ENCODE measurements at places on chromosomes 2 and 18.
A peak's percentile ranks its signal among the peaks of the same experiment; 100 is the strongest.

- DNase-seq = no peak
Observed at GRCh38 chr2:120988700-120989511, 253.2 kb downstream of the GLI2 start.

GRCh38 chr2:195494451-195494850, 162.6 kb upstream of the SLC39A10 start:
- DNase-seq = no peak

DNA sequence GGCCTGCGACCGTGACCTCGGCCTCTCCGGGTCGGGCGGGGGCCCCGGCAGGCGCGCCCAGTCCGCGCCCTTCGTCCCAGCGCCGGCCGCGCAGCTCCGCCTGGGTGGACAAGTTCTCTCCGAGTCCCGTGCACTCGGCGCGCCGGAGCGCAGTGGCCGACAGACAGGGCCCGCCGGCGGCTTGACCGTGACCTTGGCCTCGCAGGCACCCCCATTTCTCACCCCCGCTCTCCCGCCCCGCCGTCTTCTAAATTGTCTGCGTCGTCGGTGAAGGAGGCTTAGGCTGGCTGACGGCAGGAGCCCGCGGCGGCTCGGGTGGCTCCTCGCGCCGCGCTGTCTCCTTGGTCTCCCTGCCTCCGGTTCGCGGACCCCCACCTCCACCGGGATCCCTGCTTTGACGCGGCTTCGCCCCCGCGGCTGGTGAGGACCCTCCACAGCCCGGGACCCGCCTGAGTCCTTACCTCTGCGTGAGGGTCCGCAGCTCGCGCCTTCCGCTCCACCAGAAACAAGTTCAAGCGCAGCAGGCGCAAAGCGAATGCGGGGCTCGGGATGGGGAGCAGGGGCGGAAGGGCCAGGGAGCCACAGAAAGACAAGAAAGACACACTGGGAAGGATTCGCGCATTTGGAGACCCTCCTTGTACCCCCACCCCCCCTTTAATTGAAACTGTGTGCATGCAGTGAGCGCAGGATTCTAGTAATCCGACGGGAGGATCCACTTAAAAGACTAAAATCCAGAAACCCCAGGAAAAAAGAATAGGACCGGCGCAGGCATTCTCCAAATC, 4.0 kb downstream of the PTGR3 start:
- DNase-seq = no peak

DNA sequence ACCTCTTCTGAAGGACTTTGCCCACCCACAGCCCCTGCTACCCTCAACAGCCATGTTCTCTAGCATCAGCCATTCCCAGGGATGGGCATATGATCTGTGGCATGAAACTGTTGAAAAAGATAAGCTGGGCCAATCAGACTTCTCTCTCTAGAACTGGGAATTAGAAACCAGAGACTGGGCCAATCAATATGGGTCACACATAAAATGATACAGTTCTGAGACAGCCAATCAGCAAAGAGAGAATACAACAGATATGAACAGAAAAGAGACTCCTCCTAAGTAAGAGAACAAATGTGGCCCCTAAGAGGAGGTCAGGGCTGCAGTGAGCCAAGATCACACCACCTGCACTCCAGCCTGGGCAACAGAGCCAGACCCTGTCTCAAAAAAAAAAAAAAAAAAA, 2.1 kb downstream of the KIDINS220 start:
- no peak for DNase-seq

- no peak for DNase-seq
Observed at GRCh38 chr2:222404151-222404905, 20.0 kb upstream of the SGPP2 start.

DNA sequence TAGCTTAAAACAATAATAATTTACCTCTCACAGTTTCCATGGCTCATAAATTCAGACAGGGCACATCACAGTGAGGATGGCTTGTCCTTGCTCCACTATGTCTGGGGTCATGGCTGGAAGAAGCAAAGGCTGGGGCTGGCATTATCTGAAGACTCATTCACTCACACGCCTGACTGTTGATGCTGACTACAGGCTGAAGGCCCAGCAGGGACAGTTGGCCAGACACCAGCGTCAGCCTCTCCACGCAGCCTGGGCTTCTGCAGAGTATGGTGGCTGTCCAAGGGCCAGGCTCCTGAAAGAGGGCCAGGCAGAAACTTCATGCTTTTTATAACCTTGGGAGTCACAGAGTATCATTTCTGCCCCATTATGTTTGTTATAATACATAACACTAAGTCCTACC, 33.4 kb downstream of the YPEL5 start:
- no peak for DNase-seq

DNA sequence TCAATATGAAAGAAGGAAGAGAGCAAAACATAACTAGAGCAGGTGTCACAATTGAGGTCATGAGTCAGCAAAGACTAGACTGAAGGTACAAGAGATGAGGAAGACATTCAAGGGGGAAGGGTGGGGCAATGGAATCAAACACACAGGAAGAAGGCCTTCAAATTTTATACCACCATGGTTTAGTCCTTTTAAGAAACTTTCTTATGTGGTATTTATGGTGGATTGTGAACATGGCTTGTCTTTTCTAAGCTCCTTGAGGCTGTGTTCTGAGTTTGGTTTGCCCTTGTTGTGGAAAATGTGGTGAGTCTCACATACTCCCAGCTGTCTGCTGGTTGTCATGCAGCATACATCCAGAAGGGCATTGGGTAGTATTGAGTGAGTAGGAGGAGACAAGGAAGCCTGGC, 62.1 kb downstream of the NABP1 start:
- no peak for DNase-seq

- DNase-seq = no peak
Observed at GRCh38 chr2:173145454-173145853, 69.8 kb downstream of the MAP3K20 start.

- DNase-seq = no peak
Observed at GRCh38 chr2:200050921-200051610, 95.7 kb downstream of the MAIP1 start.

DNA sequence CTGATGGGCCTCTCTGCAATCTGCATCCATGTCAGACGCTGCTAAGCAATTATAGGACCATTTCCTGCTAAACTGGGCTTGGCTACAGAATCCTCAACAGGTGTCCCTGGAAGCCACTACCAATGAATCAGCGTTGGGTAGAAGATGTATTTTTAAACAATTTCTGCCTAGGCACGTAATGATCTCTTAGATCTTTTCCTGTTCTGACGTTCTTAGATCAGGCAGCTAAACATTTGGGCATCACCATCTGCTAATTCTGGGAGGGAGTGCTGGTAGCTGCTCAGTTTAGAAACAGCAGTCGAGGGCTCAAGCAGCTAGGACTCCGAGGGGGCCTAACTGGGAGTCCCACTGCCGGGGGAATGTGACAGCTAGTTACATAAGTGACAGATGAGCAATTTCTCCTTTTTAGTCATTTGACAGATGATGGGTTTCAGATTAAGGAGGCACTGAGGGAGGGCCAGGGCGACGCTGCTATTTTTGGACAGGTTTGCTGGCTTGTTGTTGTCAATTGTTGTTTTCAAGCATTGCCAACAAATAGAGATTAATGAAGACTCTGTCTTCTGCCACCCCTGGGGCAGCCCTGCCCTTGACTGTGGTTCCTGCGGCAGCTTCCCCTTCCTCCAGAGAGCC, 92.7 kb downstream of the MRO start:
- peak; percentile 46 for DNase-seq

DNA sequence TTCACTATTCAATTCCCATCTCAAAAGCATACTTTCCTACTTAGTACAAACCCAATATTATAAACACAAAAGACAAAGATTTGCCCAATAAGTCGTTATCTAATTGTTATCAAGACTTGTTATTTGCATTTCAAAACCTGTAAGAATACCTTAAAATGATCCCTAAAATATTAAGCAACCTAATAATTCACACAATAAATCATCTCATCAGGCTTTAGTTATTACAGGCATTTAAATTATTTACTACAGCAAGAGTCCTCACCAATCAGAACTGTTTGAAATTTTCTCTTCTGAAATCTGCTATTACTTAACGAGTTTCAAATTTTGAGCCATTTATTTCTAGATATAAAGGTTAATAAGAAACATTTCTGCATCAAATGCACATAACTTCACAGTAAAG, 1.6 kb downstream of the CCDC88A start:
- no peak for DNase-seq

GRCh38 chr18:78584459-78585022, 395.1 kb upstream of the SALL3 start:
- no peak for DNase-seq

GRCh38 chr2:42095923-42096408, 48.1 kb downstream of the PKDCC start:
- peak; percentile 61 for DNase-seq

DNA sequence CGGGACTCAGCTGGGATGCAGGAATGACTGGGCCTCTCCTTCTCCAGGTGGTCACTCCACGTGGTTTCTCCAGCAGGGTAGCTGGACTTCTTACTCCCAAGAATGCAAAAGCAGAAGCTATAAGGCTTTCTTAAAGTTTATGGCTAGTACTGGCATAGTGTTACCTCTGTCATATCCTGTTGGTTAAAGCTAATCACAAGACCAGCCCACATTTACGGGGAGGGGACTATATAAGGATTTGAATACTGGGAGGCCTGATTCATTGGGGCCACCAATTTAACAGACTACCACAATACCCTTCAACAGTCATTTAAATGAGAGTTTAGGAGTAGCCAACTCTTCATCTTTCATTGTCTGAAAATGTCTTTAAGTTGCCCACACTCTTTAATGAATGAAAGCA, 94.4 kb upstream of the TSPYL6 start:
- no peak for DNase-seq

DNA sequence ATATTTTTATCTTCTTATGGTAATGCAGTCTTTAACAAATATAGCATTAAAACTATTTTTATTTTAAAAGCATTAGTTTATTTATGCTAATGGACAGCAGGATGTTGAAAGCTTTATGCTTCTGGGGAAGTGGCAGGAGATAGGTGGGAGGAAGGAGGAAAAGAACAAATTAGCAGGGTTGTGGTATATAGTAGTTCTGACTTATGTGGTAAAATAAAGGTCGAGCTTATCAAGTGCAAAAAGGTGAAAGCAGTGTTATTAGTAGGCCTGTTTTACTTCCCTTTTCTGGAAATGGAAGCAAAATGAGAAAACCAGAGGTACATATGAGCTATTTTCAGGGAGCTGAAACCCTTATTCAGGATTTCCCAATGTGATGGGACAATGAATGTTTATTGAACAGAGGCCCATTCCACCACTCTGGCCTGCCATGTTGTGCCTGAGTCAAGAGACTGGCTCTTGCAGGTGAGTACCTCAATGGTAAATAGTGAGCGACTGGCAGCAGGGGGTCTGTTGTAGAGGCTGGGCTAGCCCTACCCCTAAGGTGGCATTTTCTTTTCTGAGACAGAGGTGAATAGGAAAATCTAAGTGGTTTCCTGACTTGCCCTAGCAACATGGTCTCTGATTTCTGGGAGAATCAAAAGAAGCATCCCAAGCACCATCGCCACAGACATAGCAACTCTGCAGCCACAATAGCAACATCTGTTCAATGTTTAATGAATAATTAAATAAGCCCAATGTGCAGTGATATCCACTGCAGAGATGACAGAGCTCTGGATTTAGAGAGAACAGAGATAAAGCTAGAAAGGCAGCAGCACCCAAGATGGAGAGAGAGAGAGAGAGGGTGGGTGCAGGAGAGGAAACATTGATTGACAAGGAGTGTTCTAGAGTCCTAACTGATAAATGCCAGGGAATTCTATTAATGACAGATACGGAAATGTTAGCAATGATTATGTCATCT, 119.7 kb downstream of the UPP2 start:
- DNase-seq = no peak

GRCh38 chr2:8638327-8638726, 43.5 kb upstream of the ID2 start:
- DNase-seq = no peak

GRCh38 chr2:130160131-130160530, 15.2 kb upstream of the CCDC74B start:
- DNase-seq = no peak

GRCh38 chr18:13501543-13501887, 224.8 kb downstream of the FAM210A start:
- DNase-seq = no peak

- no peak for DNase-seq
Observed at GRCh38 chr2:106068451-106068850, 125.7 kb downstream of the UXS1 start.

DNA sequence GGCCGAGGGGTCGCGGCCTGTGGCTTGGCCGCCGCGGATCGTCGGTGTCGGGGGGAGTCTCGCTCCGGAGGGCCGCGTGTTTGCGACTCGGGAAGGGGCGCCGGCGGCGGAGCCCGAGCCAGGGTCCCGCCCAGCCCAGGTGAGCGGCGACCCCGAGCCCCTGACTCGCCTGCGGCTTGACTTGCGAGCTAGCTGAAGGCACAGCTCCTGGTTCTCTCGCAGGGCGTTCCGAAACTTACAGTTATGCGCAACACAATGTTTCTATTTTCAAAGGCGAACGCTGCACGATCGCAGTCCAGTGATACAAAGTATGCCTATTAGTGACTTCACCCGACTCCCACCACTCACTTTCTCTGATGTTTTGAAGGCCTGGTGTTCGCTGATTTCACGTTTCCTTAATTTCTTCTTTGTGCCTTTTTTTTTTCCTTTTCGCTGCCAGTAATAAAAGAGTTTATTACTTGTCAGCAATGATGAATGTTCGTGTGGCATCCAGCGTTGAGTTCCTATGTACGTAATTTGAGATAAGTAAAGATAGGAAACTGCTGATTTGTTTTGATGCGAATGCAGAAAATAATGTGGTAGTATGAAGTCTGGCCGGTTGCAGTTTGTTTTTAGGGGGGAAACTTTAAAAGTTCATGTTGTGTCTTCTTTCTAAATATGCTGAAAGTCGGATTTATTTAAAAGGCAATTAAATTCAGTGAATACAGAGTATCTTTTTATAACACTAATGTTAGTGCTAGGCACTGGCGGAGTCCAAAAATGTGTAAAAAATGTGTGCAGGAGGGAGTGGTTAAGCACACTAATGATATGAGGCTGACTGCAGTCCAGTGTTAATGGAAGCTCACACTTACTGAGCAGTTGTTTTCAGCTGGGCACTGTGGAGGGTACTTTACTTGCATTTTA, 706 bp downstream of the UBXN2A start:
- peak; percentile 43 for DNase-seq

DNA sequence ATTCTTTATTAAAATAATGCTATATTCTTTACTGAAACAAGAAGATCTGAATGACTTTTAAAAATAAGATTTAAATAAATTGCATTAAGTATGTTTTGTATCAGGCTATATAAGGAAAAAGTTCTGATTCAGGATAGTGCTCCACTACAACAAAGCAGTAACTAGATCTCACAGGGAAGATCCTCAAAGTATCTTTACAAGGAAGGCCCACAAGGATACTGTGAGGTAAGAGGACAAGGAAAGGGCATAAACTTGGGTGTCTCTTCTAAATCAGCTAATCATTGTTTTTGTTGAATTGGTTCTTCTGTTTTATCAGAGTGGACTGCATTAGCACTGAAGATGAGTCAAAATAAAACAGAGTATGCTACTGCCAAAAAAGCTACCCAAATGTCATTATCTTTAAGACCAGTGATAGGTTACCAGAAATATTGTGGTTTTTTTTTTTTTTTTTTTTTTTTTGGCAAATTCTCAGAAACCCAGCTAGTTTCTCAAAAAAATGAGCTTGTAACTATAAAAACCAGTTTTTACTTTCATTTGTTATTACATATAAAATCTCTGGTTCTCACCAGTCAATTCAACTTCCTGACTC, 160.9 kb downstream of the BAZ2B start:
- DNase-seq = no peak

- no peak for DNase-seq
Observed at GRCh38 chr2:104599787-104600510, 254.0 kb upstream of the POU3F3 start.
